ENCODE measurements at places on chromosomes 7 and 10.

- DNase-seq, result no peak
Observed at GRCh38 chr10:61632057-61632670, 30.6 kb upstream of the CABCOCO1 start.

DNA sequence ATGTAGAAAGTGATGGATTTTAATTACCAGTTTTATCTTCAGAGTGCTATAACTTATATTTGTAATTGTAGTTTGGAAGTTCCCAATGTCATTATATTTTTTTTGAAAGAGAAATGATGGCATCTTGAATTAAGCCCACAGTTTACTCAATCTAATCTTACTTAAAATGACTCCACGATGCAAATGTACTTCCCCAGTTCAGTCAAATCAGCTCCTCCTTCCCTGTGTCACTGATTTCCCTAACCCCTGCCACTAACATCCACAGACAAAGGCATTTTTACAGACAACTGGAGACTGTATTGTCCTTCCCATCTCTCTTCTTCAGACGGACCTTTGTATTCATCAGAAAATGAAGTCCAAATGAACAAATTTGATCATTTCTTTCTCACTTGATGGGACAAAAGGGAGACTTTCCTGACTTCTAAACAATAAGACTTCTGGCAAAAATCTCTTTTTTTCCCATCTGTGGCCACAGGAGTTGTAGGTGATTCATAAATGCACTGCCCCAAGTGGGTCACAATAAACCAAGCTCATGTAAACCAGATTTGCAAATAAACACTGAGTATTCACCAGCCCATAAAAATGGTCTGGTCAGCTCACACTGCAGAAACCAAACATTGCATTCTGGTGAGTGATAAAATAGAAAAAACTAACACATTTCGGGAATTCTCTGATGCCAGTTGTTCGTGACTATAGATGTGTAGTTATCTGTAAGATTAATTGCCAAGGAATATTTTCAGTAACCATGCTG is 162.9 kb downstream of the FANK1 start:
- no peak for DNase-seq

- peak; percentile 22 for DNase-seq
Observed at GRCh38 chr10:48473704-48474103, 131.2 kb downstream of the ARHGAP22 start.

DNA sequence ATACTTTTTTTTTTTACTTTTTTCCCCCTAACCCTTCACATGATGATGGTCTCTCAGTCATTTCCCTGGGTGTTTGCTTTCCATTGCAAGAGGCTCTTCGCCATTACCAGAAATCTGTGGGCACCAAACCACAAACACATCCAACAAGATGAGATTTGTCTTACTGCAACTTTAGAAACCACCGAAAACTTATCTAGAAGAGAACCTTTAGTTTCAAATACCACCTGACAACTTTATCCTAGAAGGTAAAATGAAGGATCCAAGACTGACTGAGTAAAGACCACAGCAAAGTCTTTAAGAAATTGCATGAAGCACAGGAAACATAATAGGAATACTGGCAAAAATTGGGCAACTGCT is 363.3 kb upstream of the MBL2 start:
- no peak for DNase-seq

DNA sequence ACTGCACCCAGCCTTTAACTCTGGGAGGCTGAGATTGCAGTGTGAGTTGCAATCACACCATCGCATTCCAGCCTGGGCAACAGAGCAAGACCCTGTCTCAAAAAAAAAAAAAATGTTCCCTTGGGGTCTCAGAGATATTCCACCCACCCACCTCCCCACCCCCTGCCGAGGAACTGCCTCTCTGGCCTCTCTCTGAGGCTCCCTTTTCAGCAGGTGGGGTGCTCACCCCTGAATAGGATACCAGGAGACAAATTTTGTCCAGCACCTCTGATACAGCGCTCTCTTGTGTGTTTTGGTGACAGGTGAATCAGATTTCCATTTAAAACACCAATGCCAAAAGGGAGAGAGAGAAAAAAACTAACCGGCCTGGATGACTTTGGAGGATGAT is 92.6 kb upstream of the KIF5B start:
- no peak for DNase-seq

All from left forelimb (tissue), 1 donor.